ENCODE measurements at places on chromosomes 16 and 17. TPM values are rescaled to one million over a fixed set of nuclear protein-coding genes. Genes with fewer than 3 reads are reported as not detected.

The PRSS27 gene
- total RNA-seq: 2.6 TPM

The TMEM204 gene
- total RNA-seq: 3.3 TPM

The SRCIN1 gene
- 34.7 TPM for total RNA-seq

The NETO2 gene
- 141 TPM for total RNA-seq

The GCGR gene
- total RNA-seq: not detected

The FMNL1 gene
- total RNA-seq: 3.4 TPM

The TAOK2 gene
- total RNA-seq: 36.0 TPM

The MT2A gene
- 3.4 TPM for total RNA-seq

The SPATA22 gene
- total RNA-seq: 0.64 TPM
